HCT116 (cell line): ENCODE measurements at places on chromosomes 1 and 21.

DNA sequence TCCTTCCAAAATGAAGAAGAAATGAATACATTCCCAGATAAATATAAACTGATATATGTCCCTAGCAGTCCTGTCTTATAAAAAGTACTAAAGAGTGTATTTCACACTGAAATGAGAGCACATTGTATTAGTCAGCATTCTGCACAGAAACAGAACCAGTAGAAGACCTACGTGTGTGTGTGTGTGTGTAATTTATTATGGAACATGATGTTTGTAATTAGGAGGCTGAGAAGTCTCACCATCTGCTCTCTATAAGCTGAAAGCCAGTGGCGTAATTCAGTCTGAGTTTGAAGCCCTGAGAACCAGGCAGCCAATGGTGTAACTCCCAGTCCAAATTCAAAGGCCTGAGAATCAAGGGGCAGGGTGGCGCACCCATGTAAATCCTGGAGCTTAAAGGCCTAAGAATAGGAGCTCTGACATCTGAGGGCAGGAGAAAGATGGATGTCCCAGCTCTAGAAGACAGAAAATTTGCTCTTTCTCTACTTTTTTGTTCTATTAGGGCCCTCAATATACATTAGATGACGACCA lies 146.5 kb upstream of the LYPLAL1 start:
- no peak for DNase-seq

GRCh38 chr1:97006044-97006661 lies 284.6 kb downstream of the PTBP2 start:
- DNase-seq, result no peak

- DNase-seq, result no peak
Measured at GRCh38 chr1:15465674-15466073, 9.1 kb downstream of the CELA2A start.

DNA sequence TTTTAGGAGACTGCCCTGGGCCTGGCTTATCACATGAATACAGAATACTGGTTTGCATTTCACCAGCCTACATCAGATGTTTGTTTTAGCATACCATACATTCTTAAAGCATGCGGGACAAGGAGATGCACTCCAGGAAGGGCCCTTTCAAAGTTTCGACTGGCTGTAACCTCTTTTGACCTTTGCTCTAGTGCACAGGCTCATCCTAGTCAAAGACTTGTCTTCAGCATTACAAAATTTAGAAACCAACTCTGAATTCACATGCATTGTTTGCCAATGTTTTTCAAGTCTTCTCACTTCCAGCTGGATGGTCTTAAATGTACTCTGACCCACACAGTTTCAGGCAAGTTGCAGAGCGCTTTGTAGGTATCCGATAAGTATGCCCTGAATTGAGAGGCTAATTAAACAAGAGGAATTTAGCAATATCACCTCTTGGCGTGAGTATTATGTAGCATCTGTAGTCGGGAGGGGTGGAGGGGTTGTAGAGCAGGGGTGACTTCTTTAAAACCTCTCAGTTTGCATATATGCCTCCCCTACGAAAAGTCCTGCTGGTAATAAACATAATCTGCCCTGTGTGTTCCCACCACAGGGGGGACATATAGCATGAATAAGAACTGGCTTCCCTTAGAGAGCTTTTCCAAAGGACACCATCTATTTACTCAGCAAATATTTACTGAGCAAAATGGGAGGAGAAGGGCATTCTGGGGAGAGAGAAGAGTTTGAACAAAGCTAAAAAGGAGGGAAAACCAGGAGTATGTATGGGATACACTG lies 24.4 kb upstream of the AHCYL1 start:
- DNase-seq, result no peak

DNA sequence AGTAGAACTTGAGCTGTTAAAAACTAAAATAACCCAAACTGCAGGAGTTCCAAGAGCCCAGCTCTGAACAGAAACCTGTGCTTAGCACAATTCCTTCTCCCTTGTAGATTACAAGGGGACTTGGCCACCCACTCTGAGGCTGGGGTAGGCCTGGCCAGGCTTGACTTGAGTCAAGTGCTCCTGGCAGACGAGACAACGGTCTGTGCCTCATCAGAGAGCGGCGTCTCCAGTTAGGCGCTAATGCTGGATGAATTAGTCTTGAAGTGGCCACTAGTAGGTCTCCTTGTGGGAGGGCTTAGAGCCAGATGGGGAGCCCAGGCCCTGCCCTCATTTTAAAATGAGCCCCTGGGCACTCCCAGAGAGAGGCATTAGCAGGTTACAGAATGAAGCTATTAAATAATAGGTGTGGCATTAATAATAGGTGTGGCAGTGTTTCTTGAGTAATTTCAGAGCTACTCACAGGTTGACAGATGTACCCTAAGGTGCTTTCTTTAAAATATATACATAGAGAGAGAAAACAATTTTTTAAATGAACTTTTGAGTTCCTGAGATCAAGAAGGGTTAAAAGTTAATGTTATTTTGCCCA lies 1.1 kb downstream of the EEIG2 start:
- DNase-seq, result peak; percentile 70
